T-helper 9 cell (primary cell): ENCODE measurements at places on chromosomes 6 and 20.

- DNase-seq: no peak
Observed at GRCh38 chr6:159513914-159514313, 179.1 kb downstream of the SOD2 start.

DNA sequence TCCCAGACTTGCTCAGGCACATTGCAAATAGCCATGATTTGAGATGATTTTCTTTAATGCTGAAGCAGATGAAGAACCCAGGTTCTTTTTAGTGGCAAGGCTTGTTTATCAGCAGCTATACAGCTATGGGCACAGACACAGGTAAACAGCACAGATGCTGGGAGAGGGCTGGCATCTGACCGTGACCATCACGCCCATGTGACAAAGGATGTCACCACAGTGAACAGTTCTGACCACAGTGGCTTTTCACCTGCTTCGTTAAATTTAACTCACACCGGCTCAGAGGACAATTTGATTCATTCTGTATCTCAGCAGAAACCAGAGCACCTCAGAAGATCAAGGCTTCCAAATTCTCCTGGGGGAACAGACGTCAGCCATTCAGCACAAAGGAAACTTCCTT lies 142.6 kb downstream of the CDH26 start:
- no peak for DNase-seq

GRCh38 chr6:1580585-1580984 lies 29.1 kb upstream of the FOXC1 start:
- DNase-seq: no peak

DNA sequence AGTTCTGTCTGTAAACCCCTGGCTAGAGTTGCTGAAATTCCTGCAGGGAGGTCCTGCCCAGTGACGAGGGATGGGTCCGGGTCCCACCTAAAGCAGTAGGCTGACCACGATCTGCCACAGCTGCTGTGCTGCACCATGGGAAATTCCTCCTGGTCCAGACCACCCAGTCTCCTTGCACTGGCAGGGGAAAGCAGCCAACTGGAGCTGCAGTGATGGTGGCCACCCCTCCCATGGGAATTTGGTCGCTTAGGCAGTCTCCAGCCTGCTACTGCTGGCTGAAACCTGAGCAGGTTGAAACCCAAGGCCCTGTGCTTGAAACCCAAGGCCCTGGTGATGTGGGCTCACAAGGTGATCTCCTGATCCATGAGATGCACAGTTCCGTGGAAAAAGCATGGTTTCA lies 23.9 kb upstream of the MOXD1 start:
- DNase-seq: no peak

GRCh38 chr6:68625998-68626397 lies 9.1 kb upstream of the ADGRB3 start:
- no peak for DNase-seq
